ENCODE measurements at places on chromosomes 5 and 9.
A peak's percentile ranks its signal among the peaks of the same experiment; 100 is the strongest.

DNA sequence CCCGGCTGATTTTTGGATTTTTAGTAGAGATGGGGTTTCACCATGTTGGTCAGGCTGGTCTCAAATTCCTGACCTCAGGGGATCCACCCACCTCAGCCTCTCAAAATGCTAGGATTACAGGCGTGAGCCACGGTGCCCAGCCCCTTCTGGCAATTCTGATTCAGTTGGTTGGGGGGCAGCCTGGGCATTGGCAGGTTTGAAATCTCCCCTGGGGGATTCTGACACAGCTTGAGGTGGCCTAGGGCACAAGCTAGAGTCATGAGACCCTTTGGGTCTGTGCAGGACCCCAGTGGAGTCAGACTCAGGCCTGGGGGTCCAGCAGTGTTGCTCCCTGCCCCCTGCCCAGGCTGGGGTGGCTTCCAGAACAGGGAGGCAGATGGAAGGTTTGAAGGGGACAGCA, 239.8 kb downstream of the PBX3 start:
- DNase-seq = no peak

- DNase-seq = no peak
These were observed 208.3 kb downstream of the TLE1 start for GRCh38 chr9:81480828-81481604.

- peak; percentile 71 for DNase-seq
These were observed 33.8 kb upstream of the DTWD2 start for GRCh38 chr5:119022017-119022745.

DNA sequence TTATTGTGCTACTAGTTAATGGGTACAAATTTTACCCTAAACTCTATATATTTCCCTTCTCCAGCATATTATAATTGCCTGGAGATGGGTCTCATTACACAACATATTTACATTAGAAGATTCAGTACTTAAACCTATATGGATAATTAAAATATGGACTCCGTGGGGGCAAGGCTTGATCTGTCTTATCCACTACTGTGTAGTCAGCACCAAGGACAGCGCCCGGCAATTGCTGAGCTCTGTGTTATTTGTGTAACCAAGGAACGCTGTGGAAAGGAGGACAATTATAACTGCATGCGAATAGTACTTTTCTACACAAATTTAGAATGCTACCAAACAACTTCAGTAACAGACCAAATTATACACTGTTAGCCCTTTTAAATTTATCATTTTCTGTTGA, 77.7 kb downstream of the DNAH5 start:
- peak; percentile 5 for DNase-seq

GRCh38 chr9:92595930-92596329, 60.1 kb upstream of the ECM2 start:
- DNase-seq = no peak

DNA sequence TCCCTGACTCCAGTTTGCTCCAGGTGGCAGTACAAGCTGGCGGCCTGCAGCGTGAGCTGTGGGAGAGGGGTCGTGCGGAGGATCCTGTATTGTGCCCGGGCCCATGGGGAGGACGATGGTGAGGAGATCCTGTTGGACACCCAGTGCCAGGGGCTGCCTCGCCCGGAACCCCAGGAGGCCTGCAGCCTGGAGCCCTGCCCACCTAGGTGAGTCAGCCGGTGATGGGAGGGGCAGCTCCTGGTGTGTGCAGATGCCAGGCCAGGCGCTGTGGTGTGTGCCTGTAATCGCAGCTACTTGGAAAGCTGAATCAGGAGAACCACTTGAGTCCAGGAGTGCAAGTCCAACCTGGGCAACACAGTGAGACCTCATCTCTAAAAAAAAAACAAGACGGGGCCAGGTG, 10.0 kb upstream of the CACFD1 start:
- no peak for DNase-seq

GRCh38 chr9:76573408-76573807, 114.4 kb downstream of the GCNT1 start:
- DNase-seq = no peak

DNA sequence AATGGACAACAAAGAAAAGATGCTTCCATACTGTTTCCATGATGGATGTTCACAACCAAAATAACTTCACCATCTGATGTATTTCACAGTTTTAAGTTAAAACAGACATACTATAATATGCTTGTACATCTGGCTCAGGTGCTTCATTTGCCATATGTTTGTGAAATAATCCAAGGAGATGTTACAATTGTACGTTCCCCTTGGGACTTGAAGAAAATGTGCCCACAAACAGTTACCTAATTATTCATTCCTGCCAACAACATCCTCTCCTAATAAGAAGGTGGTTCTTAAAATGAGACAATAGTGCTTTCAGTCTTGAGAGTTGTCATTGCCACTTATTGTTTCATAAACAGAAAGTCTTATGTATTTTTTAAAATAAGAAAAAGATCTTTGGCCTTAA, 33.1 kb upstream of the SMARCA2 start:
- no peak for DNase-seq

GRCh38 chr5:146640285-146640896, 124.4 kb upstream of the GPR151 start:
- DNase-seq = no peak

GRCh38 chr5:15003511-15003920, 131.9 kb upstream of the ANKH start:
- peak; percentile 80 for DNase-seq

DNA sequence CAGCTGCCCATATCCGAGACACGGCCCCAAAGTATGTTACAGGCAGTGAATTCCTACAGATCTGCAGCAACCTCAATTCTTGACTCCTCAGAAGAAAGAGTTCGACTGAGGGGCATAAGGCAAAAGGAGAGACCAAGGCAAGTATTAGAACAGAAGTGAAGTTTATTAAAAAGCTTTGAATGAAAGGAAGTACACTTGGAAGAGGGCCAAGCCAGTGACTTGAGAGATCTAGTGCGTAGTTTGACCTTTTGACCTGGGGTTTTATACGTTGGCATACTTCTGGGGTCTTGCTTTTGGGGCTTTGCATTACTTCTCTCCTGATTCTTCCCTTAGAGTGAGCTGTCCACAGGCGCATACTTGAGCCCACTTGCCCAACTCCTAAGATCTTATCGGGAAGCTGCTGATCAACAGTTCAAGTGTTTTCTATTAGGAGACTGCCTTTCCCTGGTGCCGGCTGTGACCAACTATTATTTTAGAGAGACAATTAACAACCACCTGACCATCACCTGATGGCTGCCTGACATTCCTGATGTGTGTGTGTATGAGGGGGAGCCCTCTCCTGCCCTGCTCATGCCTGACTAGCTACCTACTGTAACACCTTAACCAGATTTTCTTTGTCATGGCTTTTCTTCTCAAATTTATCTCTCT, 1.5 kb upstream of the DEPDC1B start:
- no peak for DNase-seq

GRCh38 chr5:90193185-90193822, 216.3 kb downstream of the CETN3 start:
- peak; percentile 8 for DNase-seq

DNA sequence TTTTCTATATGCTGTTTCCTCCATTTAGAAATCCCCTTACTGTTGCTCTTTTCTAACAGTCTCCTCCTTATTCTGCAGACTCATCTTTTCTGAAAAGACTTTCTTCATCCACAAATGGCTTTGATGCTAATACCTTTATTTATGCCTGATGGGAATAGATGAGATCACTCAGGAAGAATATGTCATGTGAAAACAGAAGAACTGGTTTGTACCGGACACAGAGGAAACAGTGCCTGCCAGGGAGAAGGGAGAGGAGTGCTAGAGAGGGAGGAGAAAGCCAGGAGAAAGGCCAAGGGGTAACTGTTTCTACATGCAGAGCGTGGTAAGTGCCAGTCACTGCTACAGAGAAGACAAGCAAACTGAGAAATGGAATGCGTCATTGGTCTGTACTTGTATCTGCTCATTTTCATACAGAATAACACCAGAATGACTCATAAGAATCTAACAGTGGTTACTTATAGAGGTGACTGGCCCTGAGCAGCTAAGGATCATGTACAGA, 45.9 kb upstream of the PJA2 start:
- DNase-seq = peak; percentile 99

DNA sequence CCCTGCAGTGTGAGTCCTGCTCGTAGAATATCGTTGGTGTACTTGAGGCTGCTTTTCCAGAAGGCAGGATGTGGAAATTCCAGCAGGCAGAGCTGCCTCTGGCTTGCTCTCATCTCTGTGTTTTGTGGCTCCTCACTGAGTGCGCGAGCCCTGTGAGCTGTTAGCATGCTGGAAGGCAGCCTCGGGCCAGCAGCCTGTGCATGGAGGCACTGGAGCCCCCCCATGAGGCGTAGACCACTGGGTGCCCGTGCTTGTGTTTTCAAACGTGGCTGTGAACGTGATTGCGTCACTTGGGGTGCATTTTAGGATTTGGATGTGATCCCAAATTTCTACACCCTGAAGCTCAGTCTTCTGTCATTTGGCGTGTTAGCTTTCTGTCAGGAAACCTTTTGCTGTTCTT, 3.2 kb downstream of the WDR5 start:
- peak; percentile 67 for DNase-seq

- no peak for DNase-seq
These were observed 62.8 kb upstream of the LMX1B start for GRCh38 chr9:126550891-126551351.

GRCh38 chr5:147190331-147190730, 44.5 kb upstream of the STK32A start:
- no peak for DNase-seq

DNA sequence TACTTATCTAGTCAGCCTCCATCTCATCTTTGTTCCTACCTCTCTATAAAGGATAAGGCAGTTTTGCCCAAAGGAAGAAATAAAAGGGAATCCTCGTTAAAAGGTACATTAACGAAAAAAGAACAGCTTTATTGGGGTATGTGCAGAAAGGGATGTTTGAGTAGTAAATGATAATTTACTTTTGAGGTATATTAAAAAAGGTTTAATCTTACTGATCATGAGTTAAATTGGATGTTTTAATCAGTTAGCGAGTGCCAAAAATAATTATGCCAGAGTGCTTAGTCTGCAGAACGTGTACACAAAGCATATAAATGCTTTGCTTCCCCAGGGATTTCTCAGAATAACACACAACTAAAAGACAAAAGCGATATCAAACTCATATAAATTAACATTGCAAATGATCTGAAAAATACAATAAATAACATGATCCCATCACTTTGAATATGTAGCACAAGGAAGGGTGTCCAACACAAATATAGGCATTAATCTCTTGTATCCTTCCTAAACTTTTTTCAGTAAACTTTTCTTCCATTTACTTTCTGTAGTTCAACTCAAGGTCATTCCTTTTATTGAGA, 865.0 kb downstream of the NR2F1-AS1 start:
- no peak for DNase-seq

DNA sequence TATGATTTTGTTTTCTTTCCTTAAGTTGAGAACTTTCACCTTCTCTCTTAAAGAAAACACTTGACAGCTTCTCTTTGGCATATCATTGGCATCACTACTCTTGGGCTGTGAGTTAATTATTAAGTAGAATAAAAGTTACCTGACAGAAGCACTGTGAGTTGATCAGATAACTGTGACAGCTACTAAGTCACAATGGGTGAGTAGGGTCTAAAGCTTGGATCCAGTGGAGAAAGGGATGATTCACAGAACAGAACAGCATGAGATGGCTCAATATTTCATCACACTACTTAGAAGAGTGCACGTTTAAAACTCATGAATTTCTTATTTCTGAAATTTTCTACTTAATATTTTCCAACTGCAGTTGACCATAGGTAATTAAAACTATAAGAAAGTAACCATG, 268.5 kb upstream of the NMUR2 start:
- DNase-seq = no peak

- peak; percentile 91 for DNase-seq
These were observed 199.4 kb downstream of the MEF2C start for GRCh38 chr5:88683506-88684135.

- peak; percentile 86 for DNase-seq
These were observed 54.7 kb downstream of the ANXA2R start for GRCh38 chr5:42985129-42986037.

DNA sequence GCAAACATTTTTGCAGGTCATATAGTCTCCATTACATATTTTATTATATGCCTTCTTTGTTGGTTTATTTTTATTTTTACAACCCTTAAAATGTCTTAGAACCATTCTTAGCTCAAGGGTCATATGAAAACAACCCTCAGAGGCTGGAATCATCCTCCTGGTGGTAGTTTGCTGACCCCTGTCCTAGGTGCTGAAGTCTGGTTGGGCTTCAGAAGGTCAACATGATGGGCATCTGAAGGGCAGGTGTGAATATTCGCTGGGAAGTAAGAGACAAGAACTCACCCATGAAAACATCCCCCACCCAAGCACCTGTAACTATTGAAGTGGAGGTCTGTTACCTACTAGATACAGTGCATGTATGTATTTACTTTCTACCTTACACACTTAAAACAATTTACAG, 75.4 kb downstream of the OSMR start:
- DNase-seq = no peak

GRCh38 chr5:107477492-107477891, 193.2 kb downstream of the EFNA5 start:
- no peak for DNase-seq

- no peak for DNase-seq
These were observed 2.2 kb downstream of the TNIP1 start for GRCh38 chr5:151078490-151079262.

DNA sequence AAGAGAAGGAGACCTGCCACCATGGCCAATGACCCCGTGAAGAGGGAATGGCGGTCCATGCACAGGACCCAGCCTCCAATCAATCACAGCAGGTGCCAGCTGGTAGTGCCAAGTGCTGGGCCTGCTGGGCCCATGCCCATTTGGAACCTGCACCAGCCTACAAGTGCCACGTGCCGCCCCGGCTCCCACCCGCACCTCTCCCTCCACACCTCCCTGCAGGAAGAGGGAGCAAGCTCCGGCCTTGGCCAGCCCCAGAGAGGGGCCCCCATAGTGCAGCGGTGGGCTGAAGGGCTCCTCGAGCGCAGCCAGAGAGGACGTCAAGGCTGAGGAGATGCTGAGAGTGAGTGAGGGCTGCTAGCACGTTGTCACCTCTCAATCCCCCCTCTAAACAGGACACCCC, 37.8 kb upstream of the NPR3 start:
- DNase-seq = no peak

GRCh38 chr5:38948501-38948900, 102.7 kb downstream of the OSMR start:
- DNase-seq = peak; percentile 52

DNA sequence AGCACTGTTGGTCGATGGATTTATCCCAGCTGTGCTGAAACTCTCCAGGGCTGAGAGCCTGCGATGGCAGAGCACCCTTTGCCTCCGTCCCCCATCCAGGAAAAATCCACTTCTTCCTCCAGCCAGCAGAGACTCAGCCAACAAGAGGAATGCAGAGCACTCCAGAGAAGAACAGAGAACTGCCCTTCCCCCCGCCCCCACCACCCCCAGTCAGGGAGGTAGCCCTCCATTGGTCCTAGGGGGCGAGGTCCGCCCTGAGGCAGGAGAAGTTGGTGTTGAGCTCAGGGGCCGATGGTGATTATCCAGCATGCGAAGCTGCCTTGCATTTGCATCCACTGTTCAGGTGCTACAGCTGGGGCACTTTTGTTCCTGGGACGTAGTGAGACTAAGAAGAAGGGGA, 9.0 kb downstream of the TLX3 start:
- no peak for DNase-seq

- DNase-seq = peak; percentile 40
These were observed 6.9 kb upstream of the EXOC3 start for GRCh38 chr5:435961-436640.

GRCh38 chr5:96324708-96325107, 108.3 kb downstream of the PCSK1 start:
- peak; percentile 84 for DNase-seq

GRCh38 chr9:121942866-121943382, 150.2 kb downstream of the TTLL11 start:
- DNase-seq = no peak
